ENCODE measurements at places on chromosomes 2 and 18.

- DNase-seq: no peak
Measured at GRCh38 chr2:203960811-203961210, 24.2 kb downstream of the ICOS start.

- no peak for DNase-seq
Measured at GRCh38 chr2:18077704-18078103, 199.2 kb downstream of the KCNS3 start.

DNA sequence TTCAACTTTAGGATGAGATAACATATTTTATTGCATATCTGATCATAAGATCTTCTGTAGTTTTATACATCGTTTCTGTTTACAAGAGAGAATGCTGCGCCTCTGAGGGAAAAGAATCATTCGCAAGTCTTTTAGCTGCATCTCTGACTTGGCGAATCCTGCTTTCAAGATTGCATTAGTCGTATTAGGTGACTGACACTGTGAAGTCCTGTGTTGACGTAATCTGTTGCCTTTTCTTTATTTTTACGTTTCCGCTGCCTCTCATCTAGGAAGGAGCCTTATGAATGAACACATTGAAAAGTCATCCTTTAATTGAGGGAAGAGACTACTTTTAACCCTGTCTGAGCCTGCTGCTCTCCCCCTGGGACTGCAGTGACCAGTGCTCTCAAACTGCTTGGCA, 101.5 kb downstream of the LDLRAD4 start:
- DNase-seq: no peak

DNA sequence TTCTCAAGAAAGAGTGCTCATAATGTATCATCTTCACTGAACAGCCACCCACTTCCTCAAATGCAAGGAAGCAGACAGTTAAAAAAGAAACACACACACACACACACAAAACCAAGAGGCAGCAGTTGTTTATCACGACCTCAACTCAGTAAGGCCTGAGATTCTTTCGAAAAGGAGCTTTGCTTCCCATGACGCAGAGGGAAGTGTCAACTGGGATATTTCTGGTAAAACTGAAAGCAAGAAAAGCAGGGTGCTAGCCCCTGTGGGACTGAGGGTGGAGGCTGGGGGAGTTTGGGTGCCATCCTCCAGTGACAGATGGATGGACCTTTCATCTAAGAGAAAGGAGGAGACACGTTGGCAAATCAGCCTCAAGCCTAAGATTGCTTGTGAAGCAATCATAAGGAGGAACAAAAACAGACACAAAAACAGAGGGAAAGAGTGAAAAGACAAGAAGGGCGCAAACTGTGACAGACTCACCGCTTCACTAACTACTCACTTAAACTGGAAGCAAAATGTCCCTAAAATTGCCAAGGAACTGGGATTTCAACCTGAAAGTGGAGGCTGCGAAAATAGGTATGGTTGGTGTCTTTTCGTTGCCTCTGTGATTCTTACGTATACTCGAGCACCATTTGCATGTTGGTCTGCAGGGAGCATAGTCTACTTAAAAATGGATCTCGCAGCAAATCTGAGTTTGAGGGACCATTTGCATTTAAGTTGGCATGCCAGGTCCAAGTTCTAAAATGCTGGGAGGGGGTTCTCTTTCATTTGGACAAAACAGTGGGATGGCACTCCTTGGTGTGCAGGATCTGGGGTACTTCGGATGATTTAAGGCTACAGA, at the start of gene ARHGAP25:
ARHGAP25 (plus strand) TSS at position 124 of the 838 bp plus-strand sequence; CDS start at position 513, 389 bp downstream.
- DNase-seq: no peak

DNA sequence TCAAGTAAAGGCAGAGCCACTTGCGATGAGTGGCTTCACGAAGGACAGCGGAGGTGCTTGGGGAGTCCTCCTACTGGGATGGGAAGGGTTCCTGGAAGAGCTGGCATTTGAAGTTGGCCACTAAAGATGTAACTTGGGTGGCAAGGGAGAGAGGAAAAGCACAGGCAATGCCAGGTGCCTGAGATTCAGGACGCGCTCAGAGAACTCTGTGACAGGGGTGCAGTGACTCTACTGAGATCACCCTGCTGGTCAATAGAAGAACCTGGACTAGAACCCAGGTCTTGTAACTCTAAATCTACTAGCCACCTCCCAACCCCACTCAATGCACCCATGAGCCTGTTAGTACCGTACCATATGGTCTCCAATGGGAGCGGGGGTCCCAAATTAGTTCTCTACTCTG, 5.4 kb upstream of the GRHL1 start:
- DNase-seq: no peak

GRCh38 chr2:144942516-144943256, 422.8 kb upstream of the ZEB2 start:
- no peak for DNase-seq

GRCh38 chr18:22637787-22638186, 220.1 kb upstream of the CTAGE1 start:
- DNase-seq: no peak

DNA sequence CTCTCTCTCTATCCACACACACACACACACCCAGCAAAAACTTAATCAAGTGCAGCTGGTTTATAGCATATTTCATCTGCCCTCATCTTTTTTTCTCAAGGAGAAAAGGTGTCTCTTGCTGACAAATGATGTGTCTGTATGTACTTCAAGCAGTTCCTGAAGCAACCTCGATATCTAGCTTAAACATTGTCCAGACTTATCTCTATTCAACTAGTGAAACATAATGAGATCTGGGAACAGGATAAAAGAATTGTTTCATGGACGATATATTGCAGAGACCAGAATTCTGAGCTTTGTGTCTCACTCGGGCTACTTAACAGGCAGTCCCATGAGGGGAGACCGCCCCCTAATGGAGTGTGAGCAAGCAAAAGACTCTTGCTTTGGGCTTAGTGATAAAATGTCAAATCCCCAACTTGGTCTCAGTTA, 929.2 kb upstream of the SOX11 start:
- no peak for DNase-seq

- DNase-seq: no peak
Measured at GRCh38 chr2:32278478-32278853, 762 bp downstream of the YIPF4 start.

All from C1 segment of cervical spinal cord (tissue), 14 donors.